ENCODE measurements at places on chromosomes 7 and 10.

- DNase-seq, result no peak
Measured at GRCh38 chr10:130579913-130580312, 443.7 kb downstream of the GLRX3 start.

DNA sequence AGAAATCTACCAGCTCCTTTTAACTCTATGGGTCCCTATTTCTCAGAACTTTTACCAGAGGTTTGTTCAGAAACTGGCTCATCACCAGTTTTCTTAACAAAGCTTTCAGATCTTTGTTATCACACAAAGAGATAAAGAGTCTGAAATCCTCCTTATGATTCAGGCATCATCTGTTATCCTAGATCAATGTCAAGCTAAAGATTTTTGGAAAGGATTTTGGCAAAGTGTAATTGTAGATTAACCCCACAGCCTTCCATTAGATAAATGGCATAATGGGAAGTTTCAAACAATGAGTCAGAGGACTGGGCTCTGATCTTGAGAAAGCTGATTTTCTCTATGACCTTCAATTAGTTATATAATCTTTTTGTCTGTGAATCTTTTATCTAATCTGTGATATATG is 192.2 kb downstream of the NXPH1 start:
- DNase-seq, result no peak

- DNase-seq, result no peak
Measured at GRCh38 chr7:6615723-6616555, 529 bp downstream of the ZNF853 start.

DNA sequence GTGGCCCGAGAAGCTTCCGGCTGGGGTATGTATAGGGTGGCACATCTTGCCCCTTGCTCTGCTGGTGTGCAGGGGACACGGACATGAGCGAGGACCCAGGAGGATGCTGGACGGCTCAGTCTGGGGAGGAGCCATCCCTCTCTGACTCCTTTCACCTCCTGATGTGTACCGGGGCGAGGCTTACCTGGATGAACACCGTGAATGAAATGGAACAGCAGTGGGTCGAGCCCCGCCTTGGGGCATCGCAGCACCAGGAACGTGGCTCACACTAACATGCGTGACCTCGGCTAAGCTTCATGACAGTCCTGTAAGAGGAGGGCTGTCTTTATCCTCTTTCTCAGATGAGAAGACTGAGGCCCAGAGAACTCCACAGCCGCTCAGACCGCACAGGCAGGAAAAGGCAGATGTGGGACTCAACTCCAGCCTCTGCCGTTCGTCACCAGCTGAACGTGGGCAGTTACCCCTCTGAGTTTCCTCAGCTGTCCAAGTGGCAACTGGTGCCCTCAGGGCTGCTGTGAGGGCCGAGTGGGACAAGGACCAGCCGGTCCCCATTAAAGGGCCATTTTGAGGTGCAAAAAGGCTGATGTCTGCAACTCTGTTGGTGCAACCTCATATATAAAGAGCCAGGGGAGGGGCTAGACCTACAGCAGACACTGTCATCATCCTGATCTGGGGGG is 54.5 kb downstream of the INSIG1 start:
- DNase-seq, result no peak

GRCh38 chr7:86955895-86956503 is 103.5 kb downstream of the ELAPOR2 start:
- no peak for DNase-seq

DNA sequence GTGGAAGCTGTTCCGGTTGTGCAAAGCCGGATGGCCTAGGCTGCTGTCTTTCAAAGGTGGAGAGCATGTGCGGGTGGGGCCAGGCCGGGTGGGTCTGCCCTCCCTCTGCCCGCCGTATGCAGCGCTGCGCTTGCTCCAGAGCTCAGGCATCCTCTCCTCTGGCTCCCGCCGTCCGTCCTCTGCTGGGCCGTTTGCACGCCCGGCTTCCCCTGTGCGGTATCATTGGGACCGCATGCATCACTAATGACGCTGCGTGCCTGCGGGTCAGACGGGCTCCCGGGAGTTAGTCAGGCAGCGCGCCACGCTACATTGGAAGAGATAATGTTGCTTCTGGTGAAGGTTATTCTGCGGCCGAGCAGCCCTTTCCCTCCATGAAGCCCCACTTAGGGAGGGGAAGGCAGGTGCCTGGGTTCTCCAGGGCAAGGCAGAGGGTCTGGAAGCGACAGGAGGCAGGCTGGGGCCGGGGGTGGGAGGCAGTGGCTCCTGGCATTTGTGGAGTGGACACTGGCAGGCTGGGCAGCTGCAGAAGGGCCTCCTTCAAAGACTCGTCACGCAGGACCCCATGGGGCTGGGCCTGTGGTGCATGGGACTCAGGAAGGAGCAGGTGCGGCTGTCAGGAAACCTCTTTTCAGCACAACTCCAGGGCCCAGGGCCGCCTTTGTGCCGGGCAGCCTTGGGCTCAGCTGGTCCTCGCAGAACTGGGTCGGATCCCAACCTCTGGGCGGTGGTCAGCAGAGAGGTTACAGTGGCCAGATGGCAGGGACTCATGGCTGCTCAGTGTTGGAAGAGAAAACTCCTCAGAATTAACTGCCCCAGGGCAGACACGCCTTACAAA is 318.5 kb downstream of the WDR37 start:
- DNase-seq, result no peak

- DNase-seq, result peak; percentile 56
Measured at GRCh38 chr10:6348096-6348874, 145.6 kb downstream of the PFKFB3 start.

- DNase-seq, result no peak
Measured at GRCh38 chr7:86470763-86471162, 172.9 kb upstream of the GRM3 start.

- no peak for DNase-seq
Measured at GRCh38 chr7:31304446-31304845, 36.1 kb downstream of the NEUROD6 start.

GRCh38 chr7:136016649-136017395 is 39.7 kb upstream of the MTPN start:
- no peak for DNase-seq

DNA sequence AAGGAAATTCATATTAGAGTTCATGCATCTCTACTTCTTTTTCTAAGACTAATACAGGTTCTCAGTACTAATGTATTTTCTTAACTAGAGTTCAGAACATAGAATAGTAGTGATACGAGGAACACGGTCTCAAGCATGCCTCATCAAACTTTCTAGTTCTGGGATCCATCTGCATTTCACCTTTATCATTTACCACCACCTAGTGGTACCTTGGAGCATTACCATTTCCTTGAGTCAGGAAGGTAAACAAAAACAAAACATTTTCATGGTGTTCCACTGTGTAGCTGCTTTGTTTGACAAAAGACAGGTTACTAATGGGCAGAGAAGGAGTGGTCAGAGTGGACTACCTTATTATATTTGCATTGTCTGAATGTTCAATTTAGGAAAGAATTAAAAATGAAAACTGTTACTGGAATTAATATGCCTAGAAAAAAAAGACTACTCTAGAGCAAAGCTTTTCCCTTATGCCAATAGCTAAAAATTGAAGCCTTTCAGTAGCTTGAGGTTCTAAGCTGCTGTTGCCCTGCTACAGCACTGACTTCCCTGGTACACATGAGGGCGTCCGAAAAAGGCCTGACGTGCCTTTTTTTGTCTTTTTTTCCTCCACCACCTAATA is 44.5 kb downstream of the STARD3NL start:
- DNase-seq, result peak; percentile 55

- peak; percentile 96 for DNase-seq
Measured at GRCh38 chr7:39228946-39229345, 251.2 kb downstream of the POU6F2 start.

DNA sequence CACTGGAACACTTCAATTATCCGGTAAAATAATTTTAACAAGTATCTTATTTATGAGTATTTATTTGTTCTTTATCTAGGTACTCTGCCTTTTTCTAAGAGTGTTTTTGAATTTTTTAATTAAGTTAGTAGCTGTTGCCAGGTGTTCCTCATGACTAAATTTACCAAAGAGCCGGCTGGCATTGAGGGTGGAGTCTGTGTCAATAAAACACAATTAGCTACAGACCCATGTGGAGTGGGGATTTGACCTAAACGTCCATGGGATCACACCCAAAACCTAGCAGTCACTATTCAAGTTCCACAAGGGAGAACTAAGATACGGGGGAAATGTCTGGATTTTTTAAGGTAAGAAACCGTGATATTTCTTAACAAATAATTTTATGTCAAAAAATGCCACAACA is 9.8 kb downstream of the SLC16A12 start:
- DNase-seq, result no peak

DNA sequence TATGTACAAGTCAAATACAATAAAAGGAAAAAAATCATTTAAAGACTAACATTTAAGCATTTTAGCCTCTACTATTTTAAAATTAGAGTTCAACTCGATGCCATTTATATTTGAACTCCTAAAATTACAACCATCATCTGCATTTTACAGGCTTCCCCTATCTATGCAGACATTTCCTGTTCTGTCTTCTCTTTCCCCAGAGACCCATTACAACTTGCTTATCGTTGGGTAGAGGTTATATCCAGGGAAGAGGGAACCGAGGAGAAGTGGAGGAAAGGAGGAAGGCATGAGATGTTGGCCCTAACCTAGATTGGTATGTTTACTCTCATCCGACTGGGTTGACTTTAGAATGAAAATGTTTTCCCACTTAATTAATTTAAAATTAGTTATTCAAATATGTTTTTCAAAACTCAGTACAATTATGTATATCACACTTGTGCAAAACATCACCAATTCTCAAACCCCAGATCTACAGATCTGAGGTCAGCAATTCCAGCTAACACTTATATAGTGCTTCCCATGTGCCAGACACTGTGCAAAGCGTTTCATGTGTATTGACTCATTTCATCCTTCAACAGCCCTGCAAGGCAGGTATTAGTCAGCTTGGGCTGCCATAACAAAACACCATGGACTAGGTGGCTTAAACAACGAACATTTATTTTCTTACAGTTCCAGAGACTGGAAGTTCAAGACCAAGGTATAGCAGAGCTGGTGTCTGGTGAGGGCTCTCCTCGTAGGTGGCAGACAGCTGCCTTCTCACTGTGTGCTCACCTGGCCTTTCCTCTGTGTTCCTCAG is 27.3 kb upstream of the HERPUD2 start:
- DNase-seq, result no peak

DNA sequence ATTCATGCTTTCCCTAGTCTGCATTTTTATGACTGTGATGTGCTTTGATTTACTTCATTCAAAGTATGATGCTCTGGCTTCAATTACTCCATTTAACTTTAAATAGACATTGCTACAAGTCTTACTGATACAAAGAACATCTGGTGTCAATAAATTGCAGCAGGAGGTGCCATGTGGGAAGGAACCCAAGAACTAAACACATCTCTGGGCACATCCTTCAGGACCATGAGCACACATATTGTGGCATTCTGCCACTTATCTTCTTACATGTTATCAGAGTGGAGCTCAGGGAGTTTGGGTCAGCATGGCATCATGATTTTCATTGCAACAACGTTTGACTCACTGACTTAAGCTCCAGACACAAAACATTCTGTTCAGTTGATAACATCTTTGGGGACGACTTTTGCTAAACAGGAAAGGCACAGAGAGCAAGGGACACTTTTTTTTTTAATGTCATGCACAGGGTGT is 227.0 kb downstream of the DKK1 start:
- DNase-seq, result peak; percentile 65

DNA sequence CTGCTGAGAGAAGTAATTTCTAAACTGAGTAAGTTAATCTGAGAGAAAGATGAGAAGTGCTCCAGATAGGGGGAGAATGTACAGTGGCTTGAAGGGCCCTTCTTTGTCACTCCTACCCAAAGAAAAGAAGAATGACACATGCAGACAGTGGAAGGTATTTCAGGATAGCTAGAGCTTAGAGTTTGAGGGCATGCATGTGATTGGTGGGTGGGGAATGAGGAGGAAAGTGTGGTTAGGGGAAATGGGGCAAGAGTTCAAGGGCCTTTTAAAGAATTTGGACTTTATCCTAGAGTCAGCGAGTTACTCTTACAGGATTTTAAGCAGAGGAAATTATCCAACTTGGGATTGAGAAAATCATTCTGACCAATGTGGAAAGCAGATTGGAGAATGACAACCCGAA is 50.0 kb downstream of the ANLN start:
- DNase-seq, result no peak

GRCh38 chr7:107185716-107186115 is 16.9 kb downstream of the HBP1 start:
- no peak for DNase-seq

- no peak for DNase-seq
Measured at GRCh38 chr10:120479506-120479905, 22.5 kb downstream of the PLPP4 start.

DNA sequence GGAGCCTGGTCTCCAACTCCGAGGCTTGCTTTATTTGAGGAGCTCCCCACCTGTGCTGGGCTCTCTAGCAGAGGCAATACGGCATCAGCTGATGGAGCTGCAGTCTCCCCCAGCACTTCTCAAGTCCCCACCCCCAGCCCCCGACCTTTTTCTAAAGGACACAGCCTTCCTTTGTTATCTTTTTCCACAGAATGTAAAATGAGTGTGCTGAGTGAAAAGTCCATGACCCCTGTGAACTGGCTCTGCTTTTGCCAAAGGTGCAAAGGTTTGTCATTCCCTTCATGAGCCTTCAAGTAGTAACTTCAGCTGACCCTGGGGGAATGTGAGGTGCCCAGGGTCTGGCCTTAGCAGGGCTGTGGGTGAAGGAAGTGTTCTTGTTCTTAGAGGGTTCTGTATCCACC is 25.5 kb downstream of the LRRC4 start:
- no peak for DNase-seq

DNA sequence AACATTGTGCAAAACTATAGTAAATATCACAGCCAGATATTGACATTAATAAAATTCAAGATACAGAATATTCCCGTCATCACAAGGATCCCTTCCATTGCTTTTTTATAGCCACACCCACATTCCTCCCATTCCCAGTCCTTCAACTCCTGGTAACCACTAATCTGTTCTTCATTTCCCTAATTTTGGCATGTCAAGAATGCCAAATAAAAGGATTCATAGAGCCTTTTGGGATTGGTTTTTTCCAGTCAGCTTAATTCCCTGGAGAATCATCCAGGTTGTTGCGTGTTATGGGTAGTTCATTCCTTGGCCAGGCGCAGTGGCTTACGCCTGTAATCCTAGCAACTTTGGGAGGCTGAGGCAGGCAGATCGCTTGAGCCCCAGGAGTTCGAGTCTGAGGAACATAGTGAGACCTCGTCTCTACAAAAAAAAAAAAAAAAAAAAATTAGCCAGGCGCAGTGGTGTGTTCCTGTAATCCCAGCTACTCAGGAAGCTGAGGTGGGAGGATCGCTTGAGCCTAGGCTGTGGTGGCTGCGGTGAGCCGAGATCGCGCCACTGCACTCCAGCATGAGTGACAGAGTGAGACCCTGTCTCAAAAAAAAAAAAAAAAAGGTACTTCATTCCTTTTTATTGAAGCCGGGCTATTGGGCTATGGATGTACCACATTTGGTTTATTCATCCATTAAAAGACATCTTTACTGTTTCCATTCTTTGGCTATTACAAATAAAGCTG is 2.7 kb downstream of the OGDH start:
- peak; percentile 95 for DNase-seq

GRCh38 chr7:113125728-113126127 is 7.4 kb upstream of the SMIM30 start:
- no peak for DNase-seq

- DNase-seq, result no peak
Measured at GRCh38 chr7:87375662-87376435, 30.4 kb downstream of the CROT start.
